Suprapubic skin (tissue), 4 donors: ENCODE measurements at places on chromosomes 11 and 22.
A peak's percentile ranks its signal among the peaks of the same experiment; 100 is the strongest.

GRCh38 chr11:130213979-130214281 lies 54.3 kb downstream of the ST14 start:
- H3K4me1 ChIP-seq: peaks cover 11% of the 10 kb centered on the region
- no peak overlapping the region for H3K4me3 ChIP-seq
- no peaks in the 10 kb centered on the region for H3K27me3 ChIP-seq
- peak; percentile 26 for DNase-seq
- H3K27ac ChIP-seq: no peak overlapping the region
- H3K36me3 ChIP-seq: peaks cover 7% of the 10 kb centered on the region

GRCh38 chr11:27482793-27483192 lies 10.2 kb upstream of the LGR4 start:
- DNase-seq: no peak
- no peaks in the 10 kb centered on the region for H3K36me3 ChIP-seq
- no peak overlapping the region for H3K27ac ChIP-seq

DNA sequence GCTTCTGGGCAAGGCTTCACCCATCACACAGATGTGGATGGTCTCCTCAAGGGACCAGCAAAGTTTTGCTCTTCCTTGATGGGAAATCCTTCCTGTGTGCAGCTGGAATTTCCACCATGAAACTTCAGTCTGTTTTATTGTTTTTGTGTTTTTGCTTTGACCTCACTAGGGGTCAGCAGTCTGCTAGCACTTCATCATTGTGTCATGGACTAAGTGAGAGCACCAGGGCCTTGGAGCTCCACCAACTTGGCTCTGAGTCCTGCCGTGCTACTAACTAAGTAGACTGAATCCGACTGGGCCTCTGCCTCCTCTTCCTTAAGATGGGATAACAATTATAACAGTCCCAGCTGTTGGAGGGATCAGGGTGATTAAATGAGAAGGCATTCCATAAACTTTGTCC lies 305.8 kb upstream of the NCAM1 start:
- DNase-seq: no peak
- no peaks in the 10 kb centered on the region for H3K27me3 ChIP-seq
- no peak overlapping the region for H3K4me3 ChIP-seq

GRCh38 chr11:68704887-68705286 lies 20.5 kb downstream of the GAL start:
- H3K4me1 ChIP-seq: no peaks in the 10 kb centered on the region
- no peaks in the 10 kb centered on the region for H3K36me3 ChIP-seq
- H3K27ac ChIP-seq: no peak overlapping the region
- H3K4me3 ChIP-seq: no peak overlapping the region
- H3K27me3 ChIP-seq: peaks cover 17% of the 10 kb centered on the region

DNA sequence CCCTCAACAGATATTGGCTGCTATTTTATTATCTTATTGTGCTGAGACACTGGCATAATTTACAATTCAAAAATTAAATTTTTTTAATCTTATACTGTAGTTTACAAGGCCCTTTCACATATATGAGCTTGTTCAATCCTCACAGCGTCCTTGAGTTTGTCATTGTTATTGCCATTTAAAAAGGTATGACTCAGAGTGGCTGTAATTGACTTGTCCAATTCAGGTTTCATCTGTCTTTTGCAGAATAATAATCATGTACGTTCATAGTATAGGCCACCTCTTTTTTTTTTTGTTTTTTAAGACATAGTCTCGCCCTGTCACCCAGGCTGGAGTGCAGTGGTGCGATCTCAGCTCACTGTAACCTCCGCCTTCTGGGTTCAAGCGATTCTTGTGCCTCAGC lies 11.5 kb downstream of the PTPRJ start:
- H3K27me3 ChIP-seq: no peaks in the 10 kb centered on the region
- H3K36me3 ChIP-seq: no peaks in the 10 kb centered on the region
- DNase-seq: no peak

DNA sequence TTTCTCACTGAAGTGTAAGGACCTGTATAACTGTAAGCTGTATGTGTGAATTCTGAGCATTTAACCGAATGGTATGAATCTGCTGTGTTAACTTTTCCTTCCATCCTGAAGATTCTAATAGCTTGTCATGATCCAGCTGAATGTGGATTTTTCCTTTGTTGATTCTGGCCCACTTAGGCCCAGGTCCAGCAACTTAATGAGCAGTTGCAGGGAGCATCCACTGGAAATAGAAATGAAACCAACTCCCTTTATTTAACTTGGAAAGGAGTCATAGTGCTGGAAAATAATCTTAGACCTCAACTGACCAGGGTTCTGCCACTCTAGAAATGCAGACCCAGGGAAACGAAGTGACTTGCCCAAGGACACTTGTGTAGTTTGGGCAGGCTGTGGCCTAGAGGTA lies 142.3 kb upstream of the MTNR1B start:
- no peaks in the 10 kb centered on the region for H3K36me3 ChIP-seq
- H3K4me3 ChIP-seq: no peak overlapping the region
- no peaks in the 10 kb centered on the region for H3K4me1 ChIP-seq
- DNase-seq: no peak

DNA sequence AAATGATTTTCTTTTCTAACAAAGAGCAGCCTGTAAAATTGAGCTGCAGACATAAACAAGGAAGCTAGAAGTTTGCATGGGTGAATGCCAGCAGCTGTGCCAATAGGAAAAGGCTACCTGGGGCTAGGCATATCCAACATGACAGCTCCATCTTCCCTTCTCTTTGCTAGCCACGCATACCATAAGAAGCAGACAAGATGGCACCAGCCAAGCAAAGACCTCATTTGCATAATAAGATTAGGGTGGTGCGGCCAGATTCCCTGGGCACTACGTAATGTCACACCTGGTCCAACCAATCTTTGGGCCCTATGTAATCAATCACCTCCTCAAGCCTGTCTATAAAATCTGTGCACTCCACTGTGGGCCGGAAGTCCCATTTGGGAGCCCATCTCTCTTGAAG lies 108.3 kb downstream of the SWAP70 start:
- H3K4me1 ChIP-seq: peaks cover 11% of the 10 kb centered on the region
- no peak for DNase-seq
- H3K36me3 ChIP-seq: peaks cover 5% of the 10 kb centered on the region
- no peaks in the 10 kb centered on the region for H3K27me3 ChIP-seq
- H3K4me3 ChIP-seq: no peak overlapping the region

DNA sequence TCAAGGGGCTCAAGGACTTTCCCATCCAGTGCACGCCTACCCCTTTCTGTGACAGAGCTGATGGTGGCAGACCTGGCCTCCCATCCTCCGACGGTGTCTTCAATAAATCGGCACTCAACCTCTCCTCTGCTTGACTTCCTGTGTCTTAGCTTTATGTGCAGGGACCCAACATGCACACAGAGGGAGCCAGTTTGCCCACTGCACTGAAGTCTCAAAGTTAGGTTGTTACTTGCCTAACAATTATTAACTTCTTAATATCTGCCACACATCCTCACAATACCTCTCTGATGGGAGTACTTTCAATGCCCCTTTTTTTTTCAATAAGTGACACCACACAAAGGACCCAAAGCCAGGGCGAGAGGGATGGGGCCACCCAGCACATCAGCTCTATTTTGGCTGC lies 3.6 kb downstream of the IZUMO1R start:
- no peak for DNase-seq
- H3K4me3 ChIP-seq: no peak overlapping the region
- H3K36me3 ChIP-seq: no peaks in the 10 kb centered on the region
- no peak overlapping the region for H3K27ac ChIP-seq

- no peaks in the 10 kb centered on the region for H3K36me3 ChIP-seq
- H3K4me1 ChIP-seq: peaks cover 10% of the 10 kb centered on the region
- H3K27ac ChIP-seq: no peak overlapping the region
- H3K4me3 ChIP-seq: no peak overlapping the region
- DNase-seq: no peak
Measured at GRCh38 chr11:122578171-122578825, 77.2 kb upstream of the UBASH3B start.

- no peak overlapping the region for H3K4me3 ChIP-seq
- no peak for DNase-seq
- H3K27me3 ChIP-seq: no peaks in the 10 kb centered on the region
- H3K36me3 ChIP-seq: peaks cover 9% of the 10 kb centered on the region
- peaks cover 27% of the 10 kb centered on the region for H3K4me1 ChIP-seq
Measured at GRCh38 chr11:86947541-86947940, 7.7 kb downstream of the FZD4 start.

DNA sequence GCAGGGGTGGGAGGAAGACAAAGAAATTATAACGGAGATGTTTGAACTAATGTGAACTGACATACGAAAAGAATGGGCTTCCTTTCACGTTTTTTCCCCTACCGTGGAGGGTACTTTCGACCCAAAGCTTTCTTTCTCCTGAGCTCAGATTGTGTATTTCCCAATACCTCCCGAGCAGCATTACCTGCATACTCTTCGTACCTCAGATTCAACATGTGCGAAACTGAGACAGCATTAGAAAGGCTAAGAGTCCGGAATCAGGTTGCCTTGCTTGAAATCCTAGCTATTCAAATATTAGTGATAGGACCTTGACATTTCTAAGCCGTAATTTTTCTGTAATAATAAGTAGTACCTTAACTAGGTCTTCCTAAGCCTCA lies 778 bp upstream of the PAK1 start:
- peak overlapping the region; percentile 87 for H3K4me3 ChIP-seq
- H3K4me1 ChIP-seq: peaks cover 24% of the 10 kb centered on the region
- H3K27me3 ChIP-seq: no peaks in the 10 kb centered on the region
- H3K27ac ChIP-seq: no peak overlapping the region
- DNase-seq: no peak

GRCh38 chr11:73011126-73011817 lies 130.8 kb downstream of the FCHSD2 start:
- no peaks in the 10 kb centered on the region for H3K27me3 ChIP-seq
- no peak for DNase-seq
- peaks cover 13% of the 10 kb centered on the region for H3K36me3 ChIP-seq
- H3K4me3 ChIP-seq: no peak overlapping the region

GRCh38 chr22:23178512-23179254 lies 1.6 kb upstream of the BCR start:
- peaks cover 50% of the 10 kb centered on the region for H3K4me1 ChIP-seq
- DNase-seq: no peak
- no peaks in the 10 kb centered on the region for H3K27me3 ChIP-seq
- H3K4me3 ChIP-seq: no peak overlapping the region

DNA sequence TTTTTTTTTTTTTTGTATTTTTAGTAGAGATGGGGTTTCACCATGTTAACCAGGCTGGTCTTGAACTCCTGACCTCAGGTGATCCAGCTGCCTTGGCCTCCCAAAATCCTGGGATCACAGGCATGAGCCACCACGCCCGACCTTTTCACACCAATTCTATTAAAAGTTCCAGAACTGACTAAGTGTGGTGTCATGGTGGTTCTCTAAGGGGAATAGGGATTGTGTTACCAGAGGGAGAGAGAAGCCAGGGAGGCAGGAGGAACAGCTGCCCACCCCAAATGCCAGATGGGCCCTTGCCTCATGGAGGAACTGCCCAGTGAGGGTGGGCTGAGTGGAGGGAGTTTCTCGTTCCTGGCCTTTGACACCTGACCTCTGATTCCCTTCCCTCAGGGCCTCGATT lies 5.9 kb downstream of the RPS6KA4 start:
- no peak overlapping the region for H3K4me3 ChIP-seq
- peaks cover 90% of the 10 kb centered on the region for H3K36me3 ChIP-seq
- H3K27ac ChIP-seq: no peak overlapping the region
- H3K4me1 ChIP-seq: peaks cover 12% of the 10 kb centered on the region
- no peaks in the 10 kb centered on the region for H3K27me3 ChIP-seq

GRCh38 chr11:29173660-29174062 lies 843.2 kb downstream of the KCNA4 start:
- no peak overlapping the region for H3K27ac ChIP-seq
- no peaks in the 10 kb centered on the region for H3K36me3 ChIP-seq
- no peaks in the 10 kb centered on the region for H3K27me3 ChIP-seq
- DNase-seq: no peak
- H3K4me1 ChIP-seq: no peaks in the 10 kb centered on the region
- no peak overlapping the region for H3K4me3 ChIP-seq

- DNase-seq: no peak
- H3K4me3 ChIP-seq: no peak overlapping the region
- H3K4me1 ChIP-seq: no peaks in the 10 kb centered on the region
- peaks cover 5% of the 10 kb centered on the region for H3K27me3 ChIP-seq
Measured at GRCh38 chr11:69799582-69799981, 19.6 kb downstream of the FGF3 start.
